Ascending aorta (tissue), 2 donors: ENCODE measurements at places on chromosomes 7 and 10.

DNA sequence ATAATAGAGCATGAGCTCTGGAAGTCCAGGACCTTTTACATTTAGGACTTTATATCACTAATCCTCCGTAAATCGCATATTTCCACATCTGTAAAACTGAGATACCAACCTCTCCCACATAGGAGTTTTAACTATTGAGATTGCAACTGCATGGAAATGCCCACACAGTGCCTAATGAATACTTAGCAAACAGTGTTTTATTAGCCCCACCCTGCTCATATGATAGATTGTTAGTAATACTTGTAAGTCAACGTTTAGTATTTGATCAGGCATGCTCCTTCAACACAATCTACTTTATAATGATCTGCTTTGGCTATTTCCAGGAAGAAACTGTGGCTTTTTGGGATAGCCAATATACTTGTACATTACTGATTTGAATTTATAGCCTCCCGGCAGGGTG, 8.5 kb downstream of the PDZD8 start:
- H3K27me3 ChIP-seq = no peaks in the 10 kb centered on the region
- no peak overlapping the region for H3K27ac ChIP-seq
- no peaks in the 10 kb centered on the region for H3K4me1 ChIP-seq
- H3K4me3 ChIP-seq = no peak overlapping the region
- DNase-seq = no peak

DNA sequence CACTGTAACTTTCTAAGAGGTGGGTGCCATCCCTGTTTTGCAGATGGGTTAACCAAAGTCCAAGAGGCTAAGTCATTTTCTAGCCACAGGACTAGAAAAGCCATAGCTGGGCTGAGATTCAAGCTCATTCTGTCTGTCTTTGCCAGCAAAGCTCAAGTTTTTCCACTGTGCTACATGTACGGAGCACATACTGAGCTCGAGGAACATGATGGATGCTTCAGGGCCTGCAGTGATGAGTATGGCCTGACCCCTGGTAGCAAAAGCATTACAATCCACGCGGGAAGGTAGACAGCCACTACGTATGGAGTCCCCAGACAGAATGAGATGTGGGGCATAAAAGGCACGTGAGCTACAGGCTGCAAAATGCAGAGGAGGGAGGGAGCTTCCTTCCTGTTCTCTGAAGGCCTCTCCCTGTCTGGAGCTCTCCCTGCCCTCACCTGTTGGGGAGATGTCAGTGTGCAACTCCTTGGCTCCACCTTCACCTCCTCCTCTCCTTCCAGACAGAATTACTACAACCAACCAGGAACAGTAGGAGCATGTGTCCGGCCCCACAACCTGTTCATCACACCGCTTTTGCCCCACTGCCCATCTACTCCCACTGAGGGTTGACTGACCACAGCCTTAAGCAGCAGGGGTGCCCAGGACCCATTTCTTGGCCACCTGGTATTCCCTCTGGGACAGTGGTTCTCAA, 16.4 kb downstream of the ITPRIP start:
- no peak overlapping the region for H3K4me3 ChIP-seq
- H3K27me3 ChIP-seq = no peaks in the 10 kb centered on the region
- no peak for DNase-seq
- peaks cover 20% of the 10 kb centered on the region for H3K4me1 ChIP-seq
- peak overlapping the region; percentile 29 for H3K27ac ChIP-seq

GRCh38 chr7:77822269-77822668, 23.7 kb downstream of the PHTF2 start:
- H3K4me3 ChIP-seq = no peak overlapping the region
- H3K27me3 ChIP-seq = no peaks in the 10 kb centered on the region
- H3K4me1 ChIP-seq = no peaks in the 10 kb centered on the region
- no peak overlapping the region for H3K27ac ChIP-seq
- no peak for DNase-seq

DNA sequence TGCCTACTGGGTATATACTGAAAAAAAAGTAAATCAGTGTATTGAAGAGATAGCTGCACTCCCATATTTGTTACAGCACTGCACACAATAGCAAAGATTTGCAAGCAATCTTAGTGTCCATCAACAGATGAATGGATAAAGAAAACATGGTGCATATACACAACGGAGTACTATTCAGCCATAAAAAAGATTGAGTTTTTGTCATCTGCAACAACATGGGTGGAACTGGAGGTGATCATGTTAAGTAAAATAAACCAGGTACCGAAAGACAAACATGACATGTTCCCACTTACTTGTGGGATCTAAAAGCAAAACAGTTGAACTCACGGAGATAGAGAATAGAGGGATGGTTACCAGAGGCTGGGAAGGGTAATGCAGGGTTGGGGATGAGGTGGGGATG, 34.2 kb upstream of the FAM171A1 start:
- DNase-seq = no peak
- H3K27ac ChIP-seq = no peak overlapping the region
- H3K36me3 ChIP-seq = no peaks in the 10 kb centered on the region

- no peak for DNase-seq
- no peaks in the 10 kb centered on the region for H3K4me1 ChIP-seq
- no peak overlapping the region for H3K27ac ChIP-seq
Measured at GRCh38 chr10:110553905-110554304, 13.6 kb upstream of the SMC3 start.

GRCh38 chr10:34808801-34809745, 6.0 kb downstream of the PARD3 start:
- no peak for DNase-seq
- H3K4me3 ChIP-seq = peak overlapping the region; percentile 50

- H3K27me3 ChIP-seq = no peaks in the 10 kb centered on the region
- no peaks in the 10 kb centered on the region for H3K4me1 ChIP-seq
- H3K4me3 ChIP-seq = no peak overlapping the region
- DNase-seq = no peak
- no peaks in the 10 kb centered on the region for H3K36me3 ChIP-seq
Measured at GRCh38 chr10:66505003-66505657, 420.7 kb upstream of the LRRTM3 start.

DNA sequence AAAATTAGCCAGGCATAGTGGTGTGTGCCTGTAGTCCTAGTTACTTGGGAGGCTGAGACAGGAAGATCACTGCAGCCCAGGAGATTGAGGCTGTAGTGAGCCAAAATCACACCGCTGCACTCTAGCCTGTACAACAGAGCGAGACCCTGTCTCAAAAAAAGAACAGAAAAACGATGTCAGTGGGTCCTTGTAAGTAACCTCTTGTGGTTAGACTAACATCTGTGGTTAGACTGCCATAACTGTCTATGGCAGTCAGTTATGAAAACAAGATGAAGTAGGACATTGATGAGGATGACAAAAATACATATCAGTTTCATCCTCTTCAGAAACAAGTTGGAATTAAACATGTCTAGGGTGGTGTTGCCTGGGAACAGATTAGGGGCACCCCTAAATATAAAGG, 53.3 kb downstream of the AKAP9 start:
- DNase-seq = no peak
- H3K4me3 ChIP-seq = no peak overlapping the region
- peaks cover 41% of the 10 kb centered on the region for H3K36me3 ChIP-seq
- H3K4me1 ChIP-seq = no peaks in the 10 kb centered on the region

DNA sequence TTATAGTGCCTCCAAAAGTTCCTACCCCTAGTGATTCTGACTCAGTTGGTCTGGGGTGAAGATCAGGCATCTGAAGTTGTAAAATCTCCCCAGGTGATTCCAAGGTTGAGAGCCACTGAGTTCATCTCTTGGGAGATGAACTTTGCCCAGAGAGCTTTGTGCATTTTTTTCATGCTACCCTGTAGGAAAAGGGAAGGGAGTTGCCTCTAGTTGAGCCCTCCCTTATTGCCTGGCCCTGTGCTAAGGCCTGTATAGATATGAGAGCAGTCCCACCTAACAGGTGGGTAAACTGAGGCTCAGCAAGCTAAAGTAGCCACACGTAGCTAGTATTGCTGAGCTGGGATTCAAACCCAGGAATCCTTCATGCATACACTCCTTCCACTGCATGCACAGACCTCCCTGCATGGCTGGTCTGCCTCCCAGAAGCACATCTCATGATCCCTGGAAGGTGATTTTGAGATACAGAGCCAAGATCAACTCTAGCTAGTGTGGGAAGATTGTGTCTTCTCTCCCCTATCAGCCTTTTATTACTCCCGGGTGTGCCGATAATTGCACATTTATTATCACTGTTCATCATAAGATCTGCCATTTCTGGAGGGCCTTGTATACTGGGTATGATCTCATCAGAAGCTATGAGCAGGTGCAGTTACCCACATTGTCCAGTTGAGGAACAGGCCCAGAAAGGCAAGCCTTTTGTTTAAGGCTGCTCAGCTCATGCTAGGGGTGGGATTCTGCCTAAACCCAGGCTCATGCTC, 47.0 kb downstream of the TBATA start:
- no peak overlapping the region for H3K27ac ChIP-seq
- no peaks in the 10 kb centered on the region for H3K4me1 ChIP-seq
- no peaks in the 10 kb centered on the region for H3K36me3 ChIP-seq
- no peaks in the 10 kb centered on the region for H3K27me3 ChIP-seq
- H3K4me3 ChIP-seq = no peak overlapping the region

DNA sequence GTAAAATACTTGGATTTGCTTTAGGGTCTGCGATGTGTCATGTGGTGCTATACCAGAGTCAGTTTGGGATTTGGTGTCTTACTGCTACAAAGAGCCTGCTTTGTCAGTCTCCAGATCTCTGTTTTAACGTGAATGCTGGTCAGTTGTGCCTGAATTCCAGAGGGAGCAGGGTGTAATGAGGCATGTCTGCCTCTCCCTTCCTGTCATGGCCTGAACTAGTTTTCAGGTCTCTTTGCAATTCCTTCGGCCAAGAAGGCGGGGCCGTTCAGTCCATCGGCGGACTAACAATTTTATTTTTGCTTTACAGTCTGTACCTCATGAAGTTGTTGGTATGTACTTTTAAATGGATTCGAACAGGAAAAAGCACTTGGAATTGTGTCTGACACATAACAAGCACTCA, 465.1 kb upstream of the ADARB2 start:
- DNase-seq = no peak
- no peaks in the 10 kb centered on the region for H3K27me3 ChIP-seq
- no peak overlapping the region for H3K4me3 ChIP-seq
- H3K27ac ChIP-seq = no peak overlapping the region
- H3K36me3 ChIP-seq = no peaks in the 10 kb centered on the region

DNA sequence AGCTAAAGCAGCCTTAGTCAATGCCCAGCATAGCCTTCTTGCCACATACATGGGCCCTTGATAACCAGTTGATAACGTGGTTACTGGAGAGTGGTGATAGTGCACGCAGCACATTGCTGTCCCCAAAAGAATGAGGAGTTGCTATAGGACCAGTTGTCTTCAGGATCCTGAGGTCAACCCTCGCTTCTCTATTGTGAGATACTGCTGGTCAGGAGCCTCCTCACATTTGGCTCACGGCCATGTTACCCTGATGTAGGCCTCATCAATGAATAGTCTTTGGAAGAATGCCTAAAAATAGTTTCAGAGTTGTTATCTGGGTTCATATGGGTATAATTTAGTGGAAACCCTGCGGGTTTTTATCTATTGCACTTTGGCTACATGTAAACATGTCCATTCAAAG, 230.7 kb downstream of the VTI1A start:
- H3K4me3 ChIP-seq = no peak overlapping the region
- no peaks in the 10 kb centered on the region for H3K4me1 ChIP-seq
- H3K36me3 ChIP-seq = peaks cover 3% of the 10 kb centered on the region
- no peaks in the 10 kb centered on the region for H3K27me3 ChIP-seq
- DNase-seq = no peak

- H3K36me3 ChIP-seq = no peaks in the 10 kb centered on the region
- no peaks in the 10 kb centered on the region for H3K4me1 ChIP-seq
- H3K4me3 ChIP-seq = no peak overlapping the region
- no peak for DNase-seq
- no peak overlapping the region for H3K27ac ChIP-seq
Measured at GRCh38 chr10:11586170-11586569, 25.3 kb downstream of the USP6NL start.

DNA sequence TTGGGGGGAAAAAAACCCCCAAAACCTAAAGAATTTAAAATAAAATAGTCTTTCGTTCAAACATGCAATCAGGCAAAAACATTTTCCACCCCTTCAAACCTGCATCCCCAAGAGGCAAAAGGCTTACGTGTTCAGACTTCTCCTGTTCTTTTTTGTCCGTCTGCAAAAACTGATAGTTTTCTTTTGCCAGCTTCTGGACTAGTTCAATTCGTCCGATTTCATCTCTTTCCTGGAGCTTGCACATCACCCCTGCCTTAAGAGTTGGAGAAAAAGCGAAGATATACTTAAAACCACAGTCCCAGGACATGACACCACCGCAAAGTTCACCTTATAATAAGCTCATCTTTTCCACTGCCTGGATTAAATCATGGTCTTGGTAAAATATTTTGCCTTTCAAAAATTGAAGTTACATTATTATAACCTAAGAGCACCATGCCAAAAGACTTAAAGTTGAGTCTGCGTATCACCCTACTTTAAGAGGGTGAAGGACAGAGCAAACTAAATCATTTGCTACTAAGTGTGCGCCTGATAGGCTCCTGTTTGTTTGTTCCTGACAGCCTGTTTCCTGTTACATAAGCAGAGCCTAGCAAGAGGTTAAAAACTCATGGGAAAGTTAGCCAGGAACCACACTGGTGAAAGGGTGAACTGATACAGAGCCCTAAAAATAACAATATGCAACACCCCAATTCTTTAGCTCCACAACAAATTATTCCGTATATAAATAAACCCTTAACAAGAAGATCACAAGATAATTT, 137.0 kb downstream of the RAPGEF5 start:
- H3K27me3 ChIP-seq = no peaks in the 10 kb centered on the region
- H3K36me3 ChIP-seq = no peaks in the 10 kb centered on the region
- H3K4me1 ChIP-seq = peaks cover 34% of the 10 kb centered on the region
- H3K27ac ChIP-seq = peak overlapping the region; percentile 74

- no peak for DNase-seq
- H3K36me3 ChIP-seq = no peaks in the 10 kb centered on the region
- H3K4me3 ChIP-seq = peak overlapping the region; percentile 62
Measured at GRCh38 chr10:72088889-72089575, 681 bp upstream of the SPOCK2 start.

DNA sequence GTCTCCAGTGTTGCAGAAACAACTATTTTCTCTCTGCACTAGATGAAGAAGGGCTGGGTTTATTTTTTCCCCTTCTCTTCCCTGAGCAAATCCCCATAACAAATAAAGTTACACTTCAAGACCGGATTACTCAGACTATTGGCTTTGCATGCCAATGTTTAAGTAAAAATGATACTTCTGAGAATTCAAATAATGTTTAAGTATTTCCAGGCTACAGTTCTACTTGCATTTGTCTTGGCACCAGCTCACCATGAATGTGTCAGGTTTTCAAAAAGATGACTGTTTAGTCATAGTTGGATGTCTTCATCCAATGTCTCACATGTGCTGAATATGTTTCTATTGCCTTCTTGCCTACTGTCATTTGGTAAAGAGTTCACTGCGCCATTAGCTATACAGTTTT, 912.6 kb downstream of the GATA3 start:
- no peaks in the 10 kb centered on the region for H3K27me3 ChIP-seq
- H3K4me1 ChIP-seq = no peaks in the 10 kb centered on the region
- no peaks in the 10 kb centered on the region for H3K36me3 ChIP-seq
- H3K27ac ChIP-seq = no peak overlapping the region
- DNase-seq = no peak
